Stimulated activated CD8-positive, alpha-beta memory T cell treated with anti-CD3 and anti-CD28 coated beads, Interleukin-15, amount 100 ng/mL, for 48 hours (primary cell): ENCODE measurements at places on chromosomes 13 and 19.

DNA sequence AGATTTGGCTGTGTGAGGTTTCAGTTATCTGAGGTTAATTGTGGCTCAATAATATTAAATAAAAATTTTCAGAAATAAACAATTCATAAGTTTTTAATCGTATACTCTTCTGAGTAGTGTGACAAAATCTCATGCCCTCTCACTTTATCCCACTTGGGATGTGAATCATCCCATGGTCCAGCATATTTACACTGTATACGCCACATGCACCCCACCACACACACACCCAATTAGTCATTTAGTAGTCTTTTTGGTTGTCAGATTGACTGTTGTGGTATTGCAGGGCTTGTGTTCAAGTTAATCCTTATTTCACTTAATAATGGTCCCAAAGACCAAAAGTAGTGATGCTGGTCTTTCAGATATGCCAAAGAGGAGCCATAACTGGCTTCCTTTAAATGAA, 66.4 kb upstream of the PCDH9 start:
- no peak for DNase-seq

GRCh38 chr19:46981286-46981945, 38.2 kb upstream of the NPAS1 start:
- DNase-seq = no peak

- no peak for DNase-seq
Measured at GRCh38 chr13:65917731-65918130, 1312.4 kb downstream of the PCDH9 start.

DNA sequence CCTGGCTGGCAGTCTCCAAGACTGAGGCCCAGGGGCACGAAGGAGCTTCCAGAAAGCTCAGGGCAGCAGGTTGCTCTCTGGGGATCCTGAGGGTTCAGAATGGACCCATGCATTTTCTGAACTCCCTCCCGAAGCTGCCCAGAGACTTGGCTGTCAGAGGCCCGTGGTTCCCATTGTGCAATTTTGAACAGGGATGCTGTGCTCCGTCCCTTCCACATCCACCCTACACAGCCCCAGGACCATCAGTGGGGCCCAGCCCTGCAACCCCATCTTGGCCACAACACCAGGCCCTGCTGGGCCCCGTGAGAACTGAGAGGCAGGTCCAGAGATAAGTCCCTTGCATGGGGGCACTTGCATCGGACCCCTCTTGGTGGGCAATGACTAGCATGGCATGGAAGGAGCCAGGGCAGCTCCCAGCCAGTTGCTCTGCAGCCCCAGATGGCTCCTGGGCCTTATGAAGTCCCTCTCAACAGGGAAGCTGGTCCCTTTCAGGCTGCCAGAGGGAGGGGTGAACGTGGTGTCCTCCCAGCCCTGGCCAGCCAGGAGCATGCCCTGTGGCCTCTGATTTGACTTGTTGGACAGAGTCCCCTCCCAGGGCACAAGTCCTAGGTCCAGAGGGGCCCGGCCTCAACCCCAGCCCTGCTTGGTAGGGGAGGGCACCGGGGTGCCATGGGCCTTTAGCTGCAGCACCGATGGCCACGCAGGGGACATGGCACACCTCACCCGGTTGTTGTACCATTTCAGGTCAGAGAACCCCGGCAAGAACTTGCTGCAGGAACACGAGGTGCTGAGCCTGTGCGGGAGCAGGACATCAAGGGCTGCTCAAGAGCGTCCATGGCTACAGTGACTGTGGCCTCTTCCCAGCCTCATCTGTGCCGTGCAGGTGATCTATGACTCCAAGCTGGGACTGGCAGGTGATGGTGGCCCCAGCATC, 17.3 kb upstream of the ZNF14 start:
- no peak for DNase-seq
